Amniotic epithelial cell (primary cell): ENCODE measurements at places on chromosomes 11 and 22.

DNA sequence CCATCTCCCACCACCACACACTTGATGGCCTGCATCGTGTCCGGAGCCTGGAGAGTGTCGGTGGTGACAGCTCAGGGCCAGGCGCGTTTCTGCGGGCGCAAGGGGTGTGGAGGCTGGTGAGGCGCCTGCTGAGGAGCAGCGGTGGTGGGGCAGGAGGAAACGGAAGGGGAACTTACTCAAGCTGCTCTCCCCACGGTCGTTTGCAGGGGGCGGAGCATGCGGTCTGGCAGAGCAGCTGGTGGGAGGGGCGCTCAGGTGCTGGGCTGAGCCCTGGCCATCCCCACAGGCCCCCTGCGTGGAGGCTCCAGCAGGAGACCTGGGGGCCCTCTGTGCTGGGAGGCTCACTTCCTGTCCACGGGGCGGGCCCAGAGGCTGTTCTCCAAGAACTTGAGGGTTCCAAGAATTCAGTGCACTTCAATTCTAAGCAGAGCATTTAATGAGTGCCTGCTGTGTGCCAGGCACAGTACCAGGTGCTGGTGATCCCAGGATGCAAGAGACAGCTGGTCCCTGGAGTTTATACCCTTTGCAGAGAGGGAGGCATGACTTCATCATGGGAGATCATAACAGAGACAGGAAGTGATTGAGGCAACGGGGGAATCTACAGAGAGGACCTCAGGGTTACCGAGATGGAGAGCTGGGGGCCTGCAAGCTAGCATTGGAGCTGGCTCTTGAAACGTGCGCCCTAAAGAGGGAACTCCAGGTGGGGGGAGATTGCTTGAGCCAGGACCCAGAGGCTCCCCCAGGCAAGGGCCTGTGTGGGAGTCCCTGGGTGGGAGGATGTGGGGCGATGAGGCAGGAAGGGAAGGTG is at the start of gene RAC2:
RAC2 (minus strand) TSS at position 156 of the 808 bp plus-strand sequence; CDS start at position 35, 121 bp downstream.
- DNase-seq = peak; percentile 81

DNA sequence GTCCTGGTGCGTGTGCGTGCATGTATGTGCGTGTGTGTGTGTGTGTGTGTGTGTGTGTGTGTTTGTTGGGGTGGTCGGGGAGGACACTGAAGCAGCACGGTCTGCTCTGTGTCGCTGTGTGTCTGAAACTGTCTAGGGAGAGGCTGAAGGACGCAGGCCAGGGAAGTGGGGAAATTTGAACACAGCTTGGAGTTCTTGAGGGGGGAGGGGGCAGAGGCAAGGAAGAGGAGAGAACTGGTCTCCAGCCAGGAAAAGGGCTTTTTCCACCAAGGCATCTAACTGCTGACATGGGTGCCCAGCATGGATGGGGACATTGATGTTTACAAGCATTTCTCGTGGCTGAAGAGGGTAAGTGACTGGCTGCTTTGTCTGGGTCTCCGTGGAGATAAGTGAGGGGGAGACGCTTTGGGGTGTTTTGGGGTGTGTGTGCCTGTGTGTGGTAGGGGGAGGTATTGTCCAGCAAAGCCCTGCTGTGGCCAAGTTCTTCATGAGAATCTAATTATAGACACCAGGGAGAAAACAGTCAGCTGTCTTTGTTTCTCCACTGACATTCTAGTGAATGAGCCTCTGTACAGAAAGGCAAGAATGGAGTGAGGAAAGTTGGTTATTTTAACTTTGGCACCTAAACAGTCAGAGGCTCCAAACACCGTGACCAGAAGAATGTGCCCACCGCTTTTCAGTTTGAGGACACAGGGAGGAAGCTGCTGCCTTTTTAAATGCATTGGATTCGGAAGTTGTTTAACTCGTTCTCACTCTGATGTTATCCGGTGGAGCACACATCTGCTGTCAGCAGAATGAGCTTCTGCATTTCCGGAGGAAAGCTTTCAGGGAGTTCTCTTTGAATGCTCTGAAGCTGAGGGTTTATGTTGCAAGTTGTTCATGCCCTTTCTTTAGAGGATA is 63.7 kb downstream of the PPFIBP2 start:
- peak; percentile 60 for DNase-seq

GRCh38 chr11:130192845-130193267 is 33.3 kb downstream of the ST14 start:
- DNase-seq = no peak

GRCh38 chr11:69449320-69450063 is 32.0 kb upstream of the LINC01488 start:
- DNase-seq = no peak

DNA sequence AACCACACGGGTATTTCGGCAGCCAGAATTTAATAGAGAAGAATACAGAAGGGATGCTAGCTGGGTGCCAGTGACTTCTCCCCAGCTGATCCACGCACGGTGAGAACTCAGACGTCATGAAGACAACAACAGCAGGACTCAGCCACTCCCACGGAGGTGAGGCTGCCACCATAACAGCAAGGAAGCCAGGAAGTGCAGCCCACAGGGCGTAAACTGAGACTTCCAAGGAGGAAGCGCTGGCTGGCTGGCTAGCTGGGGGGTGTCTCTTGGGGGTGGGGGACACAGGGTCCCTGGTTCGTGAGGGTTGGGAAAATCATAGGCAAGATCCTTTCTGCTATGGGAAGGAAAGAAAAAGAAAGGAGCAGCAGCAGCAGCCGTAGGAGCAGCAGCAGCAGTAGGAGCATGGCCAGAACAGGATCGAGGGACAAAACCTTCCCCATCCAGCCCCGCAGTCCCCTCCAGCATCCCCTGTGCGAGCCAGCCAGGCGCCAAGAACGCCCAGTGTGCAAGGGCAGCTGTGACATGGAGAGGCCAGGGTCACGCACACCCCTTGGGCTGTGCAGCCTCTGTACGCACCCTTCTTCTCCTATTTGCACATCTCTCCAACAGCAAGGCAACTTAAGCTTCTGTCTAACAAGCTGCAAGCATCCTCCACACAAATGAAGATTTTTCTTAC is 49.6 kb upstream of the SHANK2 start:
- DNase-seq = no peak

DNA sequence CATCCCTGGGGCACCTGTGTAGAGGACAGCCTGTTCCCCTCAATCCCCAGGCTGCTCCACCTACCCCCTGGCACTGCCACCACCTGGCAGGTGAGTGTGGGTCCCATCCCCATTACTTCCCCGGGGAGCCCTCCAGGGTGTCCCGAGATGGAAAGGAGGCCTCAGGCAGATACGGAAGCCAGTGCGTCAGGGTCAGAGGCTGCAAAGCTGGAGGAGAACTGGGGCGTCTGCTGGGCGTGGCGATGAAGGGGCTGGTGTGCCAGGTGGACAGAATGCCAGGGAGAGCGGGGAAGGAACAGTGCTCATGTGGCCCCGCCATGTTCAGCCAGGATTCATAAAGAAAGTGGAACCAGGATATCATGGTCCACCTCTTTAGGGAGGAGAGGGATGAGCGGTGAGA is 7.8 kb downstream of the YPEL1 start:
- no peak for DNase-seq

- DNase-seq = peak; percentile 40
Measured at GRCh38 chr11:67613960-67614715, 7.4 kb downstream of the NDUFV1 start.

GRCh38 chr11:11409901-11410300 is 56.9 kb upstream of the CSNK2A3 start:
- DNase-seq = no peak

DNA sequence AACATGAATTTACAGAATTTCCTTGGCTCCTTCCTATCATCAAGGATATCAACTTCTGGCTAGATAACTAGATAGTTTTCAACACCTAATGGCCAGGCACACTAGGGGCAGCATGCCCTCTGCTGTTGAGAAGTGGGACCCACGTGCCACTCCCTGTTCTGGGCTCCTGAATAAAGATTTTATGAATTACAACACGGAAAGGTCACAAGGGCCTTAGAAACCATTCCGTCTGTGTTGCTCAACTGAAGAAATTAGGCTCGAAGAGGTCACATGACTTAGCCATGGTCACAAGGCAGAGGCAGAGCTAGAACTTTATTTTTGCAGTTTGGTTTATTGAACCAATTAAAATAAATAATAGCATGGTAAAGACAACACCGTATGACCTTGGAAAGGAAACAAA is 36.0 kb downstream of the PRCP start:
- DNase-seq = peak; percentile 80

DNA sequence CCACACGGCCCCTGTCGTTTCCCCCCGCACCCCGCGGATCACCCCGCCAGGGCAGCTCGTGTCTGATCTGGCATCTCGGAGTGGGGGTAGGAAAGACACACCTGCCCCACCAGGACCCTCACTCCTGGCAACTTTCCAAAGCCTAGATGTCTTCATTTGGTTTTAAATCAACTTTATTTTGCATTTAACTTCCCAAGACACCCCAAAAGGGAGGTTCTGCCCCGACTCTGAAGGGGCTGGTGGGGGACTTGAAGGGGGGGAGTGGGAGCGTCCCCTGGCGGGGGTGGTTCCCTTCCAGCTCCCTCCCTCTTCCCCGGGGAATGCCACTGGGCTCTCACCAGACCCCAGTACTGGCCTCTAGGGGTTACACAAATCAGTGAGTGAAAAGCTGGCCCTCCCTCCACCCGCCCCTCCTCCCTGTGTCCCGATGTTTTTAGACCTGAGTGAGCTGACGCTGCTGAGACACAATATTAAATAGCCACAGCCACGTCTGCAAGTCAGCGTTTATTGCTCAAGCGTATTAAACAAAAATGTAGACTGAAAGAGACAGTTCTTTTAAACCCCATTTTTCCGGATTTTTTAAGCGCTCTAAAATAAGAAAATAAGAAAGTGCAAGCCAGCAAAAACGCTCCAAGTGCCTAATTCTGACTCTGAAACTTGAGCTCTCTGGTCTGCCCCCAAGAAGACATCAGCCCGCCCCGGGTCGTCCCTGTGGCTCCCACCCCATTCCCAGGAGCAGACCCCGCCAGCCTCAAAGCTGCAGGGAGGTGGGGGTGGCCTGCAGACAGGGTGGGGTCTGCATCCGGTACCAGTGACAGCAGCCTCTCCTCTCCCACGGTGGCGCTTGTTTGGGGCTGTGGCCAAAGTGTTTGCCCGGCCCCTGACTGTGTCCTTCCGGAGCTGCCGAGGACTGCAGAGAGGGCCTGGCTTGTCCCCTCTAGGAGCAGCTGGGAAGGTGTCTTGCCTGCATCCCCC is 1.1 kb upstream of the TTLL8 start:
- DNase-seq = peak; percentile 55

DNA sequence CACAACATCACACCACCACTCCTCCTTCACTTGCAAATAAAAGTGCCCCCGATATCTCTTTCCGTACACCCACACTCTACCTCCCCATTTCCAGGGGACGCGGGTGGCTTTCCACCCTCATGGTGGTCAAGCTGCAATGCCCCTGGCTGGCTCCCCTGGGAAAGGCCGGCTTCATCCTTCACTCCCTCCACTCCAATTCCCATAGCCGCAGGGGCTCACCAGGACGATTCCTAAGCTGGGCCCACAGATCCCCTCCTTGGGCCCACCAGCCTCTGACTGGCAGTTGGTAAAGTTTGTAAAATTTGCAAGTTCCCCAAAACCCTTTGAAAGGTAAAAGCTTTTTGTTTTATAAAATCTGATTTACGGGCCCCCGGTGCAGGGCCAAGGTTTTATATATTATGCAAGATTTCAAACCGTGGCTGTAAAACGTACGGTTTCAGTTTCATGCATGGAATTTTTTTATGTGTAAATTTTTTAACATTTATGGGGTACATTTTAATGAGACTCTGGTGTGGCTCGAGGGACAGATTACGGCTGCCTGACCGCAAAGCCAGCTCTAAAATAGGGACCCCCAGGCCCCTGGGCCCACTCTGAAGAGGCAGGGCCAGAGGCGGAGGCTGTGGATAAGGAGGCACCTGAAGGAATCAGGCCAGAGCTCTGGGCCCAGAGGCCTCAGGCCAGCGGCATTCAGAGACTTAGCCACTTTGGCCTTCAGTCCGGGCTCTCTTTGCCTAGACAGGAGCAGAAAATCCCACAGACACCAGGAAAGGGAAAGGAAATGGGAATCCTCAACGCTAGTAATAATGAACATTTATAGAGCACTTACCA is 106.5 kb downstream of the FEZ1 start:
- DNase-seq = no peak

DNA sequence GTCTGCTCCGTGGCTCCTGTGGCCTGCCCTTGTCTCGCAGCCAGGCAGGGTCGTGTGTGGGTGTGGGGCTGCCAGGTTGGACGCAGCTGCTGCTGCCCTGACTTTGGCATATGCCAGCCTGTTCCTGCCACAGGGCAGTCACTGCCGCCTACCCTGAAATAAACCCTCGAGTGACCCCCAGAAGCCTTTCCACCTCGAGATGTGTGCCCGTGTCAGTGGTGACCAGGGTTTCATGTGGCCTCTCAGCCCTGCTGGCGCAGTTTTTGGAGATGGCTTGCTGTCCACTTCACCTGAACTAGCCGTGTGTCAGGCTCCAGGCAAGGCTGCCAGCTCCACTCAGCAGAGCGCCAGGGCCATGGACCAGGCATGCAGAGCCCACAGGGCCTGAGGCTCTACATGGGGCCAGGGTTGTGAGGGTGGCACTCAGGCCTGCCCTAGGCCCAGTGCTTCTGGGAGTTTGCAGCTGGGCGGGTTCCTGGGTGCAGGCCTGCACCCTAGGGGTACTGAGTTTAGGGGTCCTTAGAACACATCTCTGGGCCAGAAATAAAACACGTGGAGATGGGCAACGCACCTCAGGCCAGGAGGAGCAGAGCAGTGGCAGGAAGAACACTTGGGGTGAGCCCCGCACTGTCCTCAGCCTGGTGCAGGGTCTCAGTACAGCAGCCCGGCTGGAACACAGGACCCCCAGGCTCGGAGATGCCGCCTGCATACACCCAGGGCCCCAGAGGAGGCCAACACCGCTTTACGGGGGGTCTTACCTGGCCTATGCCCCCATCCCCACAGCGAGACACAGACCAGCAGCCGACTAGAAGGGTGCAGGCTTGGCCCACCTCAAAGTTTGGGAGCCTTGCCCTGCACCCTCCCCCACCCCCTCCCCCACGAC is 8.8 kb upstream of the PANX2 start:
- no peak for DNase-seq

DNA sequence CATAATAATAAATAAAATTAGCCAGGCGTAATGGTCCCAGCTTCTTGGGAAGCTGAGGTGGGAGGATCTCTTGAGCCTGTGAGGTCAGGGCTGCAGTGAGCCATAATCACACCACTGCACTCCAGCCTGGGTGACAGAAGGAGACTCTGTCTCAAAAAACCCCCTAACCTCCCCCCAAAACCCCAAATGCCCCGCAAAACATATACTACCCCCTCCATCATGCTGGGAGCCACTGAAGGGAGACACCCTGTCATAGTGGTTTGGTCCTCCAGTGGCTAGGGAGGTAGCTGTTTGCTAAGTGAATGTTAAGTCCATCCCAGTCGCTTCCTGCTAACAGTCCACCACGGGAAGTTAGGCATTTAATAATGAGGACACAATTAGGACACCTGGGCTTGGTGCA is 125.0 kb downstream of the ABTB2 start:
- no peak for DNase-seq

GRCh38 chr11:69468911-69469885 is 12.3 kb upstream of the LINC01488 start:
- DNase-seq = no peak

DNA sequence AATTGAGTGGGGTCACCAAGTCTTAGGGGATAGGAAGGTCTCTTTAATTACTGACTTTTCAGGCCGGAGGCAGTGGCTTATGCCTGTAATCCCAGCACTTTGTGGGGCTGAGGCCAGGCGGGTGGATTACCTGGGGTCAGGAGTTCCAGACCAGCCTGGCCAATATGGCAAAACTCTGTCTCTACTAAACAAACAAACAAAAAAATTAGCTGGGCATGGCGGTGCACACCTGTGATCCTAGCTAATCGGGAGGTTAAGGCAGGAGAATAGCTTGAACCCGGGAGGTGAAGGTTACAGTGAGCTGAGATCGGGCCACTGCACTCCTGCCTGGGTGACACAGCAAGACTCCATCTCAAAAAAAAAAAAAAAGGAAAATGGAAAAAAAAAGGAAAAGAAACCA is 1.8 kb upstream of the FANCF start:
- DNase-seq = no peak
